ENCODE measurements at places on chromosomes 3 and 15.

- no peak for DNase-seq
These were observed 35.5 kb downstream of the DZIP1L start for GRCh38 chr3:138079901-138080300.

GRCh38 chr3:192818126-192818525 lies 90.8 kb upstream of the FGF12 start:
- no peak for DNase-seq

- no peak for DNase-seq
These were observed 335.6 kb downstream of the NLGN1 start for GRCh38 chr3:173733029-173733652.

- DNase-seq: no peak
These were observed 228.9 kb upstream of the FEZF2 start for GRCh38 chr3:62602129-62602770.

All from activated CD4-positive, CD25-positive, alpha-beta regulatory T cell treated with anti-CD3 and anti-CD28 coated beads, Interleukin-2, amount 50 U/mL, for 72 hours (primary cell).